ENCODE measurements at places on chromosomes 11 and 22.

- DNase-seq = no peak
Observed at GRCh38 chr11:109998921-109999320, 94.3 kb upstream of the ZC3H12C start.

GRCh38 chr11:58796333-58796732 lies 48.2 kb downstream of the GLYATL2 start:
- no peak for DNase-seq

DNA sequence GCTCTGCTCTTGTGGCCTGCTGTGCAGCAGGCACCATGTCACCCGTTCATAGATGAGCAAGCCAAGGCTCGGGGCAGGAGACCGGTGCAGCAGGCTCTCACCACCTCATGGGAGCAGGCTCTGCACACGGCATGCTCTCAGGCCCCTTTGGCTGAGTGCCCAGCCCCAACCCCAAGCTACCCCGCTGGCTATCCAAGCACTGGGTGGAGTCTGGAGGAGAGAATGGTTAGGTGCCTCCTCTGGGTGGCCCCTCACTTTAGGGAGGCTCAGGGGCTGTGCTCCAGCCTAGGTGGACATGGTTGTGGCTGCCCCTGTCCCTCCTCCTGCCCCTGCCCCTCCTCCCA lies 199.9 kb downstream of the IGLL1 start:
- no peak for DNase-seq

- DNase-seq = no peak
Observed at GRCh38 chr22:31038686-31039085, 42.4 kb upstream of the SMTN start.

DNA sequence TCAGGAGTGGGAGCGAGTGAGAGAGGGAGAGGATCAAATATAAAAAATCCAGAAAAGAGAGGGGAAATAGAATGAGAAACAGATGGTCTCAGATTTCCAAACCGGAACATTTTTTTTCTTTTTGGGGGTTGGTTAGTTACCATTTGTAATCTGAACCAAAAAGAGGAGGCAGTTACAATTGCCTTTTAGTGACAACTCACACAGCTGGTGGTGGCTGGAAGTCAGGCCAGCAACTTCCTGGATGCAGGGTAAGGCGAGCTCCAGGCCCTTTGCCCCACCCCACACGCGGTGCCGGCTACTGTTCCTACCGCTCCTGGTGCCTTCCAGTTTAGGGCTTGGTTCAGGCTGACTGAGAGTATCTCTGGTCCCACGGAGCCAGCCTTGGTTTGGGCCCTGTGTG lies 21.0 kb upstream of the UBASH3B start:
- no peak for DNase-seq

GRCh38 chr11:1863352-1864216 lies 10.7 kb downstream of the LSP1 start:
- DNase-seq = no peak

DNA sequence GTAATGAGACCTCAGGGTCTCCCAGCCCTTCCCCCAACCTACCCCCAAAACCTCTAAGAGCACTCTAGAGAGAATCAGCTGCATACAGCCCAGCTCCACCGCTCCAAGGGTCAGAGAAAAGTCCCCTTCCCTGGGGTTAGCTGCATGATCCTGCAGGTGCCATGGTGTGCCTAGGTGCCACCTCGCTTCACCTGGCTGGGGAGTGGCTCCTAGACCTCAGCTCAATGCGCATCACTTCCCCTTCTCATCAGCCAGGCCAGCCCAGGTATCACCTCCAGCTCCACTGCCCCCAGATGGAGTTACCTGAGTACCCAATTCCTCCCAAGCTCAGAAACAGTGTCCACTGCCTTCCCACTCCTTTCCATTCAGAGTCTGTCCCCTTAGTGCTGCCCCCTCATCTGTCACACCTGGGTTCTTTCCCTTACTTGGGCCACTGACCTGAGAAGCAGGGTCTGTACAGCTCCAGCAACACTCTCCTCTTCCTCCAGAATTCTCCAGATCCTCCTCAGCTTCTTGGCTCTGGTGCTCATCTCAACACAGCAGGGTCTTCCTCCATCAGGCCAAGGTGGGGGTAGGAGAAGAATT lies 1.3 kb downstream of the STARD10 start:
- DNase-seq = no peak

DNA sequence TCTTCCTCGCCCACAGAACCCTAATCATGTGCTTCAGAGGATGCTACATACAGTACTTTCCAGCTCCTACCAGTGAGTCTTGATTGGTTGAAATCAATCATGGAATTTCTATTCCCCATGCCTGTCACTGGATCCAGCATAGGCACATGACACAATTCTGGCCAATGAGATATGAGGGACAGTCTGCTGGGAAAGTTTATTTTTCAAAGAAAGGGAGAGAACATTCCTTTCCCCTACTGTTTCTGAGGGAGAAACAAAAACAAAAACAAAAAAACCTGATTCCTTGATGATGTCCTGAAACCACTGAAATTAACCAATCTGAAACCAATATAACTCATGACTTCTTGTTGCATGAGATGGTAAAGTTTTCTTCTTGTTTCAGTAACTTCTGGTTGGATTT lies 3.3 kb upstream of the RCN1 start:
- no peak for DNase-seq

DNA sequence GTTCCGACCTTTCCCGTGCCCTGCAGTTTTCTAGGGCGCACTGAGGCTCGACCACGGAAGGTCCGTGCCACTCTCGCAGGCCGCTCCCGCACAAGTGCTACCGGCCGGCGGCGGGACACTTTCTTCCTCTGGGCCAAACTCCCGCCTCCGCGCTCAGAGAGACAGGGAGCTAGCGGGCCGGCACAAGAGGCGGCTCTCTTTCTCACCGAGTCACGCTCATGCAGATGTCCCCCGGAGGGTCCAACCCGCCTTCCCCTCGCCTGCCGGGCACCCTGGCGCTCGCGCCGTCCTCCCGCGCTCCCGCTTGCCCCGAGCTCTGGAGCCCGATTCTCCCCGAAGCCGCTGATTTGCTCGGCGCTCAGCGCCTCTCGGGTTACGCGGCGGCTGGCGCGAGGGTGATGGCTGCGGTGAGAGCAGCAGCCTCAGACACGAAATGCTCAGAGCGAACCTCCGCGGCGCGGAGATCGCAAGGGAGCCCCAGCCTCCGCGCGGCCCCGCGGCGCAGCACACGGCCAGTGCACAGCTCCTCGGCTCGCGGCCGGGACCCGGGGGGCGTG lies 1.0 kb downstream of the LMO1 start:
- no peak for DNase-seq

DNA sequence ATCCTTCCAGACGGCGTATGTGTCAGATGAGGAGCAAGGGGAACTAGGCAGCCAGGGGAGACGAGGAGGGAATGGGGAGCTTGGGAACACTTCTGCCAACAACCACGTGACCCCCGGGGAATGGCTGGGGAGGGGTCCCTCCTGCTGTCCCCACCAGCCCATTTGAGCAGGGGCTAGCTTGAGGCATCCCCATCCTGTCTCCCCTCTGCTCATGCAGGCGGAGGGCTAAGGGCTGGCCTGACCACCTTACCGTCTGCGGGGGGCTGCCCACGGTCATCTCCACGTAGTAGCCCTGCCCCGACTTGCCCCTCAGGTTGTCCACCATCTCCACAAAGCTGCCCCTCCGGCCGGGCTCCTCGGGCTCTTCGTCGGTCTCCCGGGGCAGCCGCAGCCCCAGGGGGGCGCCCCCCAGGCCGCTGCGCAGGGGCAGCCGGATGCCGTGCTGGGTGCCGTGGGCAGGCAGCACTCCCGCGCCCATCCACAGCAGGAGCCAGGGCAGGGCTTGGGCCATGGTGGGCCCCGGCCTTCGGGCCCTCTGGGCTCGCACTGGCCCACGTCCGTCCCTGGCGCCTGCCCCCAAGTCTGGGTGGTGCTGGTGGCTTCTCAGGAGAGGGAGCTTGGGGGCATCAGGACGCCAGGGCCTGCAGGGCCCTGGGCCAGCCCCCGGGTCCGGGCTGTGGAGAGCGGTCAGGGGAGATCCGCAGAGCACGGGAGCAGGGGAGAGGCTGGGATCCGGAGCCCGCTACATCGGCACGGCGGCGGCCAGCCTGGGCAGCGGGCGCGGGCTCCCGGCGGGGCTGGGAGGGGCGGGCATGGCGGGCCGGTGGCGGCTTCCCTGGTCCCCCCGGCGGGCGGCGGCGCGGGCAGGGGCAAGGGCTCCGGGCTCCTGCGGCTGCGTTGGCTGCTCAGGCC lies 515 bp downstream of the BACE1 start:
- DNase-seq = no peak

- DNase-seq = no peak
Observed at GRCh38 chr11:14073849-14074476, 111.4 kb downstream of the SPON1 start.

DNA sequence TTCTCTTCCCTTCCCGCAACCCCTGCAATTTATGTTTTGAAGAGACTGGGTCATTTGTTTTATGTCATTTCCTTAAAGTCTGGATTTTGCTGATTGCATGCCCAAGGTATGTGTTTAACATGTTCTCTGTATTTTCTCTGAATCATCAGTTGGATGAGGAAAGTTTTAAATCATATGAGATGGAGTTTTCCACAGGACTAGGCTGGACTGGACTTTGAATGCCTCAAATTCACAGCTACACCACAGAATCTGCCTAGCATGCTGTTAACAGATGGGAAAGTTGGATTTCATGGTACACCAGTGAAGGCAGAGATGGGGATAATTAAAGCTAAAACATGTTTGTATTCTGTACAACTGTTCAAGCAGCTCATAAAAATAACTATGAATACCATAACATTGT lies 62.6 kb downstream of the CWC15 start:
- DNase-seq = no peak

DNA sequence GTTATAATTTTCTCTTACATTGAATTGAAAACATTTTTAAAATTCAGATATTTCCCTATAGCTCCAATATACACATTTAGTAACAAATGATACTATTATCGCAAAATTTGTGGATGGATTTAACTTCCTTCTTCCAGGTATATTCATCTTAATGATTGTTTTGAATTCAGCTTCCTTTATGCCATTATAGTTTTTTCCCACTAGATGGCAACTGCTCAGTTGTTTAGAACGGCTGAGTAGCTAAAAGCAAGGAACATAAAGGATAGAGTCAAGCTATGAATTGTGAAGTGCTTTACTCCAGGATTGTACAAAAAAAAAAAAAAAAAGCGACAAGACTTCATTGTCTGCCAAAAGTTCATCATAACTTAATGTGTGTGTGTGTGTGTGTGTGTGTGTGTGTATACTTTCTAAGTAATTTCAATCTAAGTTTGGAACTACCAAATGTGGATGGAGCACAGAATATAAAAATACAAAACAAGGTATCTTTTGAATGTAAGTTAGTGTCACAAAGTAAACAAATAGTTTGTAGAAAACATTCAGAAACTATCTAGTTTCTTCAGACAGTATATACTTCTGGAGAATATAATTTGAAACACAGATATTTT lies 846.4 kb downstream of the DLG2 start:
- no peak for DNase-seq

- no peak for DNase-seq
Observed at GRCh38 chr11:76603202-76603601, 67.3 kb downstream of the LRRC32 start.

- DNase-seq = peak; percentile 83
Observed at GRCh38 chr11:119381181-119381988, at the start of gene USP2. Gene USP2 (minus strand): TSS chr11:119381690. CDS start chr11:119373480, 8,210 bp downstream.

DNA sequence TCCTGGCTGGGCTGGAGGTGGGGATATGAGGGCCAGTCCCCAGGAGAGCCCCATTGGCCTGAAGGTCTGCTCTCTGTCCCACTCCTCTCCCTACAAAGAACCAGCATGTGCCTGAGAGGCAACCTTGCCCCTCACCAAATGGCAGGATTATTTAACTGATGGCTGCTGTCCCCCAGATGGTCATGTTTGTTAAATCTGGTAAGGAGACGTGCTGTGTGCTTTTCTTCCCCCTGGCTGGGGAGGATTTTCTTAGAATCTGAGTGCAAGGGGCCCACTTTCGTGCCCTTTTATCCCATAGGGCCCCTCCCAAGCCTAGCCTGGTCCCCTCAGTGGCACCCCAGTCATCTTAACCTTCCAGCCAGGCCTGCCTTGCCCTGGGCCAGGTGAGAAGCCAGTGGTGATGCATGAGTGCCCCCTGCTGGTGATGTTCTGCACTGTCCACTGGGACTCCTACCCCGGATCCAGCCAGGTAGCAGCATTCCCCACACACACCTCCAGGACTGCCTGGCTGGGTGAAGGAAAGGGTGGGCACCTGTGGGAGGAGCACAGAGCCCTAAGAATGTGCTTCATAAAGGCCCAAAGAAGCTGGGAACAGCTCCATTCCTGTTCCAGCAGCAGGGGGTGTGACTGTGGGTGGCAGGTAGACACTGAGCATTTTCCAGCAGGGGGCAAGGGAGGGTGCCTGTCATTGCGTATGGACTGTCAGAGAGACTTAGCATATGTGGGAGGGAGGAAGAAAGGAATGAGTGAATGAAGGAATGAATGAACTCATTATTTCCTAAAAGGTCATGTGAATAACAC lies 28.9 kb downstream of the MFNG start:
- no peak for DNase-seq

DNA sequence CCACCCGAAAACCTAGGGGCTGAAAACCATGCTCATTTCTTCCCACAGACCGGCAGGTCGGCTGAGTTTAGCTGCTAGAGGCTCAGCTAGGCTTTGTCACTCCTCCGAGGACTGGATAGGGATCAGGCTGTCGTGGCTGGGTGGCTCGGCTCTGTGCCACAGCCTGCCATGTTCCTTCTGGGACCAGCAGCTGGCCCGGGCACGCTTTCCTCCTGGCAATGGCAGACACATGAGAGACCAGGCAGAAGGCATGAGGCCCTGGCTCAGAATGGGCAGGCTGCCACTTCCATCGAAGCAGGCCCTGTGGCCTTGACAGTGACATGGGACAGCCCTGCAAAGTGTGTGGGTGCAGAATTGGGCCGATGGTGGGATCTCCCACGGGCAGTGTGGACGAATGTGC lies 20.9 kb downstream of the PARVG start:
- DNase-seq = no peak

DNA sequence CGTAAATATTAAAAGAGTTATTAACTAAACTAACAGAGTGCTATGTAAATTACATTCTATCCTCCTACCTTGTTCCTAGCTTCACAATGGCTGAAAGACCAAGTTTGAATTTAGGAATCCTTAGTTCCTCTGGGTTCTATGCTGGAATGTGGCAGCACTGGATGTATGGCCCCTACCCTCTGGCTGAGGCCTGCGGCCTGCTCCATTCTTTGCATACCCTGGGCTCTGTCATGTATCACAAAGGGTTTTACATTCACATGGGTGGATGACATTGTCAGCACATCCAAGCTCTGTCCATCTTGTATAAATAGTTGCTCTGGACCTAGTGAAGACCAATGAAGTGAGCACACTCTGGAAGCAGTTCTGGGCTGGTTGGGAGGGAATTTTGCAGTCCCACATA lies 54.5 kb downstream of the AASDHPPT start:
- DNase-seq = no peak

DNA sequence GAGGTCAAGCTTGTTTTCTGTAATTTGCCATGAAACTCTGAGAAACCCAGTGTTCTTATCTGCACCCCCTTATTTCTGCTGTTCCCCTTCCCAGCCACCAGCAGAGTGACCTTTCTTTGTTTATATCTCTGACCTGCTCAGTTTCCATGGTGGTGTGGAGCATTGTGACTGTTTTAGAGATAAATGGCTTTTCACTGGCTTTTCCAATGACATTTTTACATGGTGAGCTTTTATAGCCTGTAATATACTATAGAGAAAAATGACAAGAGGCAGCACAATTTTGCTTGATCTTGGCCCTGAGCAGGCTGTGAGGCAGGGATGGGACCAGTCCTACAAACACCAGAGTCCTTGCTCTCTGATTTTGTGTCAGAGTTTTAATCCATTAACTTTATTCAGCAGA lies 233.9 kb downstream of the FAT3 start:
- DNase-seq = no peak
